ENCODE measurements at places on chromosomes 4 and X. TPM values are rescaled to one million over a fixed set of nuclear protein-coding genes. Genes with fewer than 3 reads are reported as not detected.

The USP26 gene
- not detected for total RNA-seq

The NWD2 gene
- not detected for total RNA-seq

The NAT8L gene
- 0.07 TPM for total RNA-seq

The CSAG3 gene
- not detected for total RNA-seq

The FRG2 gene
- total RNA-seq = not detected

The PDK3 gene
- total RNA-seq = 11.0 TPM

The GPR143 gene
- 3.1 TPM for total RNA-seq

The CACNA1F gene
- total RNA-seq = not detected

The STARD8 gene
- total RNA-seq = 10.3 TPM

The HTR2C gene
- total RNA-seq = not detected

- no peak for DNase-seq
These were observed 224.5 kb upstream of the TENM3 start for GRCh38 chr4:182018691-182019090.

- no peak for DNase-seq
These were observed 284.7 kb downstream of the CAMK2D start for GRCh38 chr4:113476800-113477199.

GRCh38 chr4:124640022-124640730 is 72.4 kb downstream of the ANKRD50 start:
- DNase-seq = peak; percentile 51

- DNase-seq = no peak
These were observed 199.8 kb upstream of the SFRP2 start for GRCh38 chr4:153988492-153989363.

- DNase-seq = no peak
These were observed 17.7 kb downstream of the JAKMIP1 start for GRCh38 chr4:6182376-6183280.

DNA sequence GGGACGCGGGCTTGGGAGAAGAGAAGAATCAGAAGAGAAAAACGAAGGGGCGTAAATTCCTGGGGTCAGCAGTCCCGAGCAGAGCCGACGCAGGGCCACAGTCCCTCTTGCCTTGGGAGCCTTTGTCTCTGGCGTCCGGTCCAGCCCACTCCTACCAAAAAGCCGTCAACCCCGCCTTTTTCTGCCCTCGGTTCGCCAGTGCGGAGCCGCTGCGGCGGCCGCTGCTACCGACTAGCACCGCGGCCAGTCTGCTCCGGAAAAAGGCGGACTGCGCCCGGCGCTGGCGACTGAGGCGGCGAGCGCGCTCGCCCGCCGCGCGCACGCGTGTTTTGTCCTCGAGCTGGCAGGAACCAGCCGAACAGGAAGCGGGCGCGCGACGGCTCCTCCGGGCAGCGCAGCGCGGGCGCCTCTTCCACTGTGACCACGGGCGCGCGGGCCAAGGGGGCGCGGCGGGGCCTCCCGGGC is 502 bp downstream of the HNRNPDL start:
- DNase-seq = peak; percentile 7

DNA sequence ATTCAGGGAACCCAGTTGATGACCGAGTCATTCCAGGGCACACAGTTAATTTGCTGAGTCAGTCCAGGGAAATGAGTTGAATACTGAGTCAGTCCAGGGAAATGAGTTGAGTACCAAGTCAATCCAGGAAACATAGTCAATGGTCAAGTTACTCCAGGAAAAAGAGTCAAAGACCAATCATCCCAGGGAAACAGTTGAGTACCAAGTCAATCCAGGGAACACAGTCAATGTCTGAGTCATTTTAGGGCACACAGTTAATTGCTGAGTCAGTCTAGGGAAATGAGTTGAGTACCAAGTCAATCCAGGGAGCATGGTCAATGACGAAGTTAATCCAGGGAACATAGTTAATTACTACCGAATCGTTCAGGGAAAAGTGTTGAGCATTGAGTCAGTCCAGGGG is 754.4 kb downstream of the NLGN4X start:
- DNase-seq = no peak

DNA sequence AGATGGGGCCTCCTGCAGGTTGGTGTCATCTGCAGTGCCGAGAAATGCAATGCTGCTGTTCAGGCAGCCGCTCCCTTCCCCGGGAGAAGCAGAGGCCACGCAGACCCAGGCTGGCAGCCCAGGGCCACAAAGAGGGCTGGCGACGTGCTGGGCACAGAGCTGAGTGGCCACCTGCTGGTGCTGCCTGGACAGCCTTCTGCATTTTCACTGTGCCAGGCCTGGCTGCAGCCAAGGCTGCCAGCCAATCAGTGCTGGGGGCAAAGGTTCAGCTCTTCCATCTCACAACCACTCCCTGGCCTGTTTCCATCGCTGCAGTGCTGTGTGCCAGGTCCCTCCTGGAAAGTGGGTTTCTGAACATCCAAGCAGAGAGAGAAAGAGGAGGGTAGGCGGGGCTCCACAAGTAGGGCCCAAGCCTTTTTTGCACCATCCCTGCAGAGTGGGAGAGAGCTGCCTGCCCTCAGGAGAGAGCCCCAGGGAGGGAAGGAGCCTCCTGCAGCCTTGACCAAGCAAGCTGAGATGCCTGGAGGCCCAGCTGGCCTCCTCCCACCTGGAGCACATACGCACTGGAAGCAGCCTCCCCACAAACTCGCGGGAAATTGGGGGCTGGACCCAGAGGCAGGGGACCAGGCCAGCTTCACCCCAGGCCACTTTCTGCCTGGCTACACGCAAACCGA is 20.1 kb downstream of the ADRA2C start:
- no peak for DNase-seq

DNA sequence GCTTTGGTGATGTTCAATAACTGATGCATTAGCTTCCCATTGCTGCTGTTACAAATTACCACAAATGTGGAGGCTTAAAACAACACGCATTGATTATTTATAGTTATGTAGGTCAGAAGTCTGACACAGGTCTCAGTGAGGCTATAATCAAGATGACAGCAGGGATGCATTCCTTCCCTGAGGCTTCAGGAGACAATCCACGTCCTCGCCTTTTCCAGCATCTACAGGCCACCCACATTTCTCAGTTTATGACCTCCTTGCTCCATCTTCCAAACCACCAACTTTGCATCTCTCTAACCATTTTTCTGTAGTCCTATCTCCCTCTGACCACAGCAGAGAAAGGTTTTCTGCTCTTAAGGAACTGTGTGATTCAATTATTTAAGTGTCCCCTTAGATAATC is 92.5 kb downstream of the GASK1B start:
- DNase-seq = no peak

DNA sequence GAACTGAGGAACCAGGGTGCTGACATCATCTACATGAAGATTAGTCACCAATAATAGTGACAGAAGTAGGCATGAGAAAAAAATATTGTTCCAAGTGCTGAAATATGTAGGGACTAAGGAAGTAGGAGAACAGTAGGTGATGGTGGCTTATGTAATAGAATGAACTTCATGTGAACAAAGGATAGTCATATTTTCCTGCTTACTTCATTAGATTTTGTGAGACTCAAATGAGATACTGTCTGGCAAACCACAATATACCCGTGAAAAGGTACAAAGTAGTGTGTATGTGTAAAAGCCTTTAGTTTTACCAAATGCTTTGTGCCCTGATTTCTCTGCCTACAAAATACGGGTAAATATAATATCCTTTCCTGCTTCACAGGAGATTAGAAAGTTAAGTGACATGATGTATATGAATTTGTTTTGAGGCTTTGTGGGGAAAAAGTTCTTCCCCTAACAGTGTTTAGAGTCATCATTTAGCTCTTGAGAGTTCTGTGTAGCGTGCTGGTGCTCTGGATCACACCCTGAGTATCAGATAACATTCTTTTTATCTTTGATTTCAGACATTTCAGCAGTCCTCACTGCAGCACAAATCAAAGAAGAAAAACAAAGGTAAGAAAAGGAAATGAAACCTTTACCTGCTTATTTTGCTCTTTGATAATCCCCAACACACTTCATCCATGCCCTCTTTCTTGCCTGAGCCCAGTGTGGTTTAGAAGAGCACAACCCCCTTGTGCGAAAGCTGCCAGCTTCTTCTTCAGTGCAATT is 67.9 kb downstream of the KLHL34 start:
- no peak for DNase-seq

GRCh38 chr4:37628977-37629609 is 57.1 kb downstream of the RELL1 start:
- DNase-seq = peak; percentile 17

DNA sequence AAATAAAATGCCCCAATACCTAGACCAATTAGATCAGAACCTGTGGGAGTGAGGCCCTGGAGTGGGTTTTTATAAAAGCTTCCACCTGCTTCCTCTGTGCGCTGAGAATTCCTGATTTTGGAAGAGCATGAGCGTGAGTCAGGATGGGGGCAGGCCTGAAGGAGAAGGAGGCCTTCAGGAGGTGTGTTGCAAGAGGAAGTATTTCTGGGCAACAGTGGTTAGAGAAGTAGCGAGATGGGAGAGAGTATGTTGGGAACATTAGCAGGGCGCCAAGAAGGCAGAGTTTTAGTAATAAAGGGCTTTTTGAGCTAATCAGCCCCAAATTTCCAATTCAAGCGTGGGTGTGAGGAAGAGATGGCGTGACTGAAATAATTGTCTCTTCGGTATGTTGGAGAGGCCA is 349.8 kb downstream of the UNC5C start:
- DNase-seq = no peak

- DNase-seq = no peak
These were observed 138.4 kb upstream of the HHIP start for GRCh38 chr4:144507311-144508101.

GRCh38 chrX:70280573-70280972 is 1.4 kb upstream of the RAB41 start:
- DNase-seq = no peak

DNA sequence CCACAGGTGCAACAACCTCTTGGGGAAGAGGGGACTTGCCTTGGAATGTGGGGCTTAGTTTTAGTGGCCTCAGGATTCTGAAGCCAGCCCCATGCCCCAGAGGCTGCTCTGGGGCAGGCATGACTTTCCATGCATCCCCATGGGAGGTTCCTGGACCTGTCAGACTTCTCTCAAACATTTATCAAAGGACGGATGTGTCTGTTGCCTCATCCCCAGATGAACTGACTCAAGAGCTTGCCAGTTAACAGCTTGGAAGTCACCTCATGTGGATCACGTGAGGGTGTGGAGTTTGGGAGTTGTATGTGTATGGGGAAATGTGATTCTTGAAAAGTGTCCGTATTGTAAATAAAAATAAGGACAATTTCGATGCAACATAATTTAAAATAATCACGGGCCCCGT is 341.5 kb downstream of the ARHGAP10 start:
- no peak for DNase-seq

- DNase-seq = no peak
These were observed 276.8 kb downstream of the ZNF674 start for GRCh38 chrX:46268412-46268811.

DNA sequence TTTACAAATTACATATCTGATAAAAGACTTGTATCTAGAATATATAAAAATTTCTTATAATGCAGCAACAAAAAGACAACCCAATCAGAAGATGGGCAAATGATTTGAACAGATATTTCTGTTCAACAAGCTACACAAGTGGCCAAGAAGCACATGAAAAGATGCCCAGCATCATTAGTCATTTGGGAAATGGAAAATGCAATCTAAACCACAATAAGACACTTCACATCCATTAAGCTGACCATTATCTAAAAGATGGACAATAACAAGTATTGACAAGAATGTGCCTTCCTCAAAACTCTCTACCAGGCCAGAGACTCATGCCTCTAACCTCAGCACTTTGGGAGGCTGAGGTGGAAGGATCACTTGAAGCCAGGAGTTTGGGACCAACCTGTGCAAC is 53.9 kb downstream of the SPINK2 start:
- no peak for DNase-seq

- DNase-seq = no peak
These were observed 66.0 kb downstream of the RPS3A start for GRCh38 chr4:151165205-151166000.

DNA sequence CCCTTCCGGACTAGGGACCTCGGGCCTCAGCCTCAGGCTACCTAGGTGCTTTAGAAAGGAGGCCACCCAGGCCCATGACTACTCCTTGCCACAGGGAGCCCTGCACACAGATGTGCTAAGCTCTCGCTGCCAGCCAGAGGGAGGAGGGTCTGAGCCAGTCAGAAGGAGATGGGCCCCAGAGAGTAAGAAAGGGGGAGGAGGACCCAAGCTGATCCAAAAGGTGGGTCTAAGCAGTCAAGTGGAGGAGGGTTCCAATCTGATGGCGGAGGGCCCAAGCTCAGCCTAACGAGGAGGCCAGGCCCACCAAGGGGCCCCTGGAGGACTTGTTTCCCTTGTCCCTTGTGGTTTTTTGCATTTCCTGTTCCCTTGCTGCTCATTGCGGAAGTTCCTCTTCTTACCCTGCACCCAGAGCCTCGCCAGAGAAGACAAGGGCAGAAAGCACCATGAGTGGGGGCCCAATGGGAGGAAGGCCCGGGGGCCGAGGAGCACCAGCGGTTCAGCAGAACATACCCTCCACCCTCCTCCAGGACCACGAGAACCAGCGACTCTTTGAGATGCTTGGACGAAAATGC is at the start of gene WAS:
Gene WAS (plus strand): TSS at position 389 of the 572 bp plus-strand sequence. CDS start 55 bp downstream, at position 444.
- DNase-seq = no peak

GRCh38 chr4:25817059-25817681 is 45.6 kb downstream of the SEL1L3 start:
- DNase-seq = no peak

DNA sequence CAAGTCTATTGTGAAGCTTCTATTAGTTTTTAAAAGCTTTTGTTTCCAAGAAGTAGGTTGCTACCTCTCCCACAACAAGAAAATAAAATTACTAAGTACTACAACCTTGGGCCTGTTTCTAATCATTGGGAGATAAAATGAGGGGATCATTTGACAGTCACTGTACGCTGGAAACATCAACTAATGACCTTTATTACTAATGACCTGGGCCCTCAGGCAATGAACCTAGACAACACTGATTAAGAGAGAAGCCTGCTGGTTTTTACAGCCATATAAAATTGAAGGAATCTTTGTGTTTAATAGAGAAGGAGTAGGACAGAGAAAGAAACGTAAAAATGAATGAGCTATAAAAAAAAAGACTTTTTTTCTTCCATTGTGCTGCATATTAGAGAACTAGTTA is 1000.9 kb downstream of the STPG2 start:
- DNase-seq = no peak

DNA sequence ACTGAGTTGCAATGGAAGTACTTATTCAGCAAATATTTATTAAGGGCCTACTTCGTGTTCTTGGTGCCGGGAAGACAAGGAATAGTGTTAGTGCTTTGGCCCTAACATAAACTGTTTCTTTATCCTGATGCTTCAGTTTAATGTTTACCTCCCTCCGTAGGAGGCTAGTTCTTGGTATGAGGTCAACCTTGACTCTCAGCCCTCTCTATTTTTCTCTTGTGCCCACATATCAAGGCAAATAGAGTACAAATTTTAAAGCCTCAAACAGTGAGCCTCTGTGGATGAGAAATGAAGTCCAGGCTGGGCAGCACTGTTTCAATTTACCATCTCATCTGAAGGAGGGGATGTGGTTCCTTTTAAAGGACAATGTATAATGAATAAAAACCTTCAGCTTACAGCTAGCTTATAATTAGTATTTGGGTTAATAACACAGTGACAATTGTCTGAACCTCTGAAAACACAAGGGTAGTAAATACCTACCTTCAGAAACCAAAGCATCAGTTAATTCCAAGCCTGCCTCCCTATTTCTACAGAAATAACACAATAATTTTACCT is 68.5 kb downstream of the SH3RF1 start:
- no peak for DNase-seq

GRCh38 chr4:188214861-188215260 is 75.6 kb downstream of the TRIML1 start:
- no peak for DNase-seq

GRCh38 chr4:57280481-57280880 is 170.3 kb upstream of the IGFBP7 start:
- no peak for DNase-seq

Measured in pulmonary artery endothelial cell (primary cell).